Mucosa of descending colon (tissue), 3 donors: ENCODE measurements at places on chromosomes 4 and X. TPM values are rescaled to one million over a fixed set of nuclear protein-coding genes. Genes with fewer than 3 reads are reported as not detected.

The DUX4 gene
- total RNA-seq, result not detected

The CORIN gene
- 0.52 TPM for total RNA-seq

The RHOH gene
- total RNA-seq, result 5.8 TPM

The ZFX gene
- 41.7 TPM for total RNA-seq

The SAT1 gene
- 267 TPM for total RNA-seq
